ENCODE measurements at places on chromosomes 13 and 19.
A peak's percentile ranks its signal among the peaks of the same experiment; 100 is the strongest.

GRCh38 chr13:99087954-99088491 lies 110.2 kb upstream of the DOCK9 start:
- no peak for DNase-seq

DNA sequence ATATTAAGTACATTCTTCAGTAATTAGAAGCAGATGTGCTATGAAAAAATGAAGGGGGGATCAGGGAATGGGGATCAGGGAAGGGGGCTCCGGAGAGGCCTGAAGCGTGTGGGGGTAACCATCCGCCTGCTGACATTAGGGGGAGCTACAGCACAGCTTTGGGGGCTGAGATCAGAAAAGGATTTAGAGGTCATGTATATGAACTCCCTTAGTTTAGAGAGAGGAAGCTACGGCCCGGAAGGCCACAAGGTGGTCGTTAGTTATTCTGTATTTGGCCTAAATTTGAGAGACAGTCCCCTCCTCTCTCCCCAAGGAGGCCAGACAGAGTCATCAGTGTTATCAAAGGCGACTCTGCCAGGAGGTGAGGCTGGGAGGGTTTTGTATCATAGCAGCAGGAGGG lies 99.0 kb downstream of the TM9SF2 start:
- peak; percentile 26 for DNase-seq

GRCh38 chr19:18322318-18322758 lies 538 bp downstream of the LSM4 start:
- DNase-seq, result peak; percentile 14

GRCh38 chr13:72763411-72763810 lies 18.3 kb downstream of the DIS3 start:
- DNase-seq, result no peak

DNA sequence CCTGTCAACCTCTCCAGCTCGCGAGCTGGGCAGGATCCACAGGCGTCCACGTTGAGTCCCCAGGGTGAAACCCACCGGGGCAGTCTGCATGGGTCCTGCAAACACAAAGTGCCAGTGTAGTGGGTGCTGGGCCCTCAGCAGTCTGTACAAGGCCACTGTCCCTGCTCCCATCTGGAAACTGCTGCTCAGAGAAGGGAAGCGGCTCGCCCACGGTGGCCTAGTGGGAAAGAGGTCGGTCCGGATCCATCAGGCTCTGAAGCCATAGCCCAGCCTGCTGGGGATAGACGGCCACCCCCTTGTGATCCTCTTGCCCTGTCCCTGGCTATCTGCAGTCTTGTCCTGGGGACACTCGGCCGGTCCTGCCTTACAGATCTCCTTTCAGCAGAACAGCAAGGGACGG lies 2.6 kb upstream of the DIRAS1 start:
- DNase-seq, result no peak

GRCh38 chr13:80469105-80469852 lies 128.4 kb upstream of the SPRY2 start:
- no peak for DNase-seq

DNA sequence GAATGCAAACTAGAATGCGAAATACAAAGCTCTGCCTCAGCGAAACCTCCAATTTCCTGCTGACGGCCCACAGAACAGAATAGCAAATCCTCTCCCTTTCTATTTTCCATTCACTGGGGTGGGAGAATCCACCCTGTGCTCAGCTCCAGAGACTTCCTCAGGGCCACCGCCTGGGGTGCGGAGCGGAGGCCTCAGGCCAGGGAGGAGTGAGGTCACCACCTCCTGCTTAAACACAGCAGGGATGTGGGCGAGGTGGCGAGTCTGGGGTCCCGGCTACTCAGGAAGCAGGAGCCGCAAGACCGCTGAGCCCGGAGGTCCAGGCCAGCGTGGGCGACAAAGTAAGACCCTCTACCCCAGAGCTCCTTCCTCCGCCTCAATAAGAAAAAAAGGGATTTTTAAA lies 666 bp upstream of the ZNF320 start:
- DNase-seq, result no peak

- no peak for DNase-seq
Observed at GRCh38 chr19:47495478-47496372, 11.7 kb upstream of the KPTN start.

GRCh38 chr19:50154529-50154928 lies 8.6 kb downstream of the IZUMO2 start:
- no peak for DNase-seq

GRCh38 chr13:27276188-27276587 lies 5.6 kb downstream of the RASL11A start:
- no peak for DNase-seq

DNA sequence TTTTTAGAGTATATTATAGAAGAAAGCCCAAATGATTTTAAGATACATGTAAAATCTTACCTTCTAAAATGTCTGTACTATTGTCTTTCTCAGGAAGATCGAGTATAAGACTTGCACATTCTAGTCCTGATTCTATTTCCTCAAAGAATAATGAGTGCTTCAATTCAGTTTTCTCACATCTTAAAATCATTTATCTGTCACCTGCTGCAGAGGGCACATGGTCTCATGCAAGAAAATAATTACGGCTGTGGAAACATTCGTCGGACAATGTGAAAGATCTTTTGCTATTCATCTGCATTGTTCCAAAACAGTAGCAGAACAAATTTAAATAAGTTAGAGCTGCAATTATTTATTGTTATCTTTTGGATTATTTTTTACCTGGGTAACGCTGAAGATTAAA lies 1403.5 kb downstream of the PCDH9 start:
- no peak for DNase-seq

GRCh38 chr13:99994638-99995020 lies 13.0 kb downstream of the ZIC2 start:
- DNase-seq, result no peak

GRCh38 chr19:16750081-16750480 lies 30.4 kb downstream of the NWD1 start:
- no peak for DNase-seq

- no peak for DNase-seq
Observed at GRCh38 chr19:54173951-54174834, 1.2 kb upstream of the TMC4 start.

DNA sequence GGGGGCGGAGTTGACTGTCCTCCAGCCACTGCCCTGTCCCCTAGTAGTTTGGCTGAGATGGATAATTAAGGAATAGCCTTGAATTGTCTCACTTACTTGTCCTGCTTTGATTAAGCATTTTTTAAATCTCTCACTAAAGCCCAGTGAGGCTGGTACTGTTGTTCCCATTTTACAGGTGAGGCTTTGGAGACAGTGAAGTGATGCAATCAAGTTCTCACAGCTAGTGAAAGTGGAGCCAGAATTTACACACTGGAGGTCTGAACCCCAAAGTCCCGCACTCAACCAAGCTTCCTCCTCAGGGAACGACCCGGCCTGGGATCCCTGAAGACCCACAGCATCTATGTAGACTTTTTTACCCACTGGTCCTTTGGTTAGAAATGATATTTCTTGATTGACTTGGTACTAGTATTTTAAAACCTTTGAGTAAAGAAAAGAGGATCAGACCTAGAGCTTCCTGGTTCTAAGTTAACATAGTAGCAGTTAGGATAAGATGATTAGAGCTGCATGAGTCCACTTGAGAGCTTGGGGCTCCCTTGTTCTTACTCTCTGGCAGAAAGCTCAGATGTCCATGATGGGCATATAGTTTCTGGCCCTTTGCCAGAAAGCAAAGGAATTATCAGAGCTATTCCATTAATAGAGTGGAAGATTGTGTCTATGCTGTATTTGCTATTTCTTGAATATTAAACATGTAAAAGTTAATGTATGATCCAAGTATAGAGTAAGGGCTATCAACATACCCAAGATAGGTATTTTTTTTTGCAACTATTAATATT lies 154.3 kb downstream of the LMO7 start:
- no peak for DNase-seq

DNA sequence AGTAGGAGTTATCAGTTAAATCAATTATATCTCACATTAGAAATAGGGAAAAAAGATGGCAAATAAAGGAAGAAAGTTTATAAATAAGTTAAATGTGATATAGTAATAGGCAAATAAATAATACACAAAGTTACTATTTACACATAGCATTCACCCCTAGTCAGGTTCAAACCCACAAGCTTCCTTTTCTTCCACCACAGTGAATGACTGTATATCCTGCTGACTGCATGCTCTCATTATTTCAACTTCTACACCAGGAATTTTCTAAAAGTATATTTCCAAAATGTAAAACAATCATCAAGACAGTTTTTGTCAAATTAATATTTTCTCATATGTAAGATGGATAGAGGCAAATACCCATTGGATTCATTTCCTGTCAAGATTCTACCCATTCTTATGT lies 548.6 kb upstream of the SLITRK5 start:
- DNase-seq, result peak; percentile 28
